ENCODE measurements at places on chromosomes 4 and X.

DNA sequence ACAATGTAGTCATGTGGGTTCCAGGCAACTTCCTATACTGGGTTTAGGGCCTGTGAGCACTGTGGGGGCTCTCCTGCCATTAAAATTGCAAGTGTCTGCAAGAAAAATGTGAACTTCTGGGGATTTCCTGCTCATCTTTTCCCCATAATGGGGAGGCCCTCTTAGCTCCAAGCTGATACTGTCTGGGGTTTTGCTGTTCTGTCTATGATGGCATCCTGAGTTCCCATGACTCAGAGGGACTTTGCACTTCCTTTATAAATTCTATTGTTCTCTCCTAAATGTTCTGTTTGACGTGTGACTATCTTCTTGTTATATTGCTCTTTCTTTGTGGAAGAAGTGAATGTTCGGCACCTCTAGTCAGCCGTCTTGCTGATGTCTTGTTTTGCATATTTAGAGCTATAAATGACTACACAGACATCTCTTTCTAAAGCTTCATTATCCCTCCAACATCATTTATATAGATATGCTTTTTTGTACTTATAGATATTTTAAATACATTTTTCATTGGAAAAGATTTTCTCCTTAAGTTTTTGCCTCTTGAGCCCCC lies 465.8 kb downstream of the NAF1 start:
- no peak for DNase-seq

GRCh38 chr4:124262211-124263179 lies 450.0 kb downstream of the ANKRD50 start:
- DNase-seq: peak; percentile 0

DNA sequence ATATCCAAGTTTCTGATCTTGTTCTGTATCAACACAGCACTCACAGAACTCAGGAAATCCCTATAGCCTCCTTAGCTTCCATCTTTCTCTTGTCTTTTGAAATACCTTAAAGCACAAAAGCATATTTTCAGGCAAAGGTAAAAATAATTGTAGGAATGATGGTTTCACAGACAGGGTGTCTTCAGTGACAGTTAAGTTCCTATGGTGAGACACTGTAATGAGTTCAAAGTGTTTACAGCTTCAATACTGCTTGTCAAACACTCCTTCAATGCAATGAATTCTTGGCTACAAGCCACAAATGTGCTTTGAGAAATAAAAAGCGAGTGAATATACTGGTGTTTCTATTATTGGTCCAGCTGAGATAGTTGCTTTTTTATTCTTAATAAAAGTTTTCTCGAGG lies 466.0 kb downstream of the DMD start:
- no peak for DNase-seq

DNA sequence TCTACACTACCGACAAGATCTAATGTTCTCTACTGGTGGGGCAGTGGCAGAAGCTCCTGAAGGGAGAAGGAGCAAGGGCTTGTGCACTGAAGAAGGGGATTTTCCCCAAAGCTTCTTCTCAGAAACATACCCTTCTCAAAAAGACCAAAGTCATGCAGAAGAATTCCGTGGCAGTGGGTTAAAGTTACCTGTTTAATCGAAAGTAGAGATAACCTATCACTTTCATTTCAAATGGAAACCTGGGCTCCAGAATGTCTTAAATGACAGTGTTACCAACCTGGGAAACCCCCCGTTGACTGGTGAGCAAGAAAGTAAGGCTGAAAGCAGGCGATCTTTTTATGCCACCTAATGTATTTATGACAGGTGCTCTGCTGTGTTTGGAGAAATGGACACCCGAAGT lies 92.5 kb upstream of the TEX13D start:
- no peak for DNase-seq

- DNase-seq: no peak
These were observed 121.1 kb upstream of the SLC4A4 start for GRCh38 chr4:71217688-71218087.

- DNase-seq: no peak
These were observed 76.1 kb downstream of the LRBA start for GRCh38 chr4:150938873-150939499.

DNA sequence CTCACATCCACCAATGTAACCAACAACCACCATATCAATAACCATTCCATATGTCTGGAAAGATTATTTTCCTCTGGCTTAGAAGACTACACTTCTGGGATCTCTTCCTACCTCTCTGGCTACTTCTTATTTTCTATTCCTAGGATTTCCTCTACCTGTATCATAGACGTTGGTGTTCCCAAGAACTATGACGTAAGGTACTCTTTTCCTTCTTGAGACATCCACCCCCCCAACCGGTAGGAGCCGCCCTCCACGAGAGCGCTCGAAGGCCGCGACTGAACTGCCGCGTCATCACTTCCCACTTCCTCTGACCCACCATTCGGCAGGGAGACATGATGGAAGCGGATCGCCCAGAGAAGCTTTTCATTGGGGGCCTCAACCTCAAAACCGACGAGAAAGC lies at the start of gene RBMXL3:
Gene RBMXL3 (plus strand): TSS at position 301 of the 400 bp plus-strand sequence. CDS start 32 bp downstream, at position 333.
- no peak for DNase-seq

DNA sequence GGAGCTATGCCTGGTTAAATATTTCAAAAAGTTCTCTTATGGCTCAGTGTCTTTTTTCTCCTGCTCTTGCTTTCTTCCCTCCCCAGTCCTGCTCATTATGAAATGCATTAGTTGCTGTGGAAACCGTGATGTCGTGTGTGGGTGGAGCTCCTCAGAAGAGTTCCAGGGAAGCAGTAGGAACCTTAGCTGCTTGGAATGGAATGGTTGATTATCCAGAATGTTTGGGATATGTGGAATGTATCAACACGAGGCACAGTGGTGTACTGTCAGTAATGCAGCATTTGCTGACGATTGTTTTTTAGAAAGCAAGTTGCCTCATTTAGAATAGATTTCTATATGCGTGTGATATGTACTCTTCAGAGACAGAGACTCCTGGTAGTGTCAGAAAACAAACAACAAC lies 333.2 kb downstream of the ARHGAP10 start:
- DNase-seq: no peak

DNA sequence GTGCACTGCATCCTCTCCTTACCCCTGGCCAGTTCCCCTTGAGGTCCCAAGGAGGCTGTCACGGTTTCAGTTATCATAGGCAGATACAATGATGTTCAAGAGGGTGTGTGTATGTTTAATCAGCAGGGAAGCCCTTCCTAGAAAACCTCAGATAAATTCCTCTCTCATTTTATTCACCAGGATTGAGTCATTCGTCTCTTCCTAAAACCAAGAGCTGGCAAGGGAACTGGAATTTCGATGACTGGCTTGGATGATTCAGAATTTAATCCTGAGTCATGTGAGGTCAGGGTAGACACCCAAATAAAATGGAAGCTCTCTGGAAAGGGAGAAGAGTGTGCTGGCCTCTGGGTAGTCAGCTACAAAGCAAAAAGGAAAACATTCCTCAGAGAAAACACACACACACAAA lies 106.2 kb upstream of the RAPGEF2 start:
- DNase-seq: no peak

DNA sequence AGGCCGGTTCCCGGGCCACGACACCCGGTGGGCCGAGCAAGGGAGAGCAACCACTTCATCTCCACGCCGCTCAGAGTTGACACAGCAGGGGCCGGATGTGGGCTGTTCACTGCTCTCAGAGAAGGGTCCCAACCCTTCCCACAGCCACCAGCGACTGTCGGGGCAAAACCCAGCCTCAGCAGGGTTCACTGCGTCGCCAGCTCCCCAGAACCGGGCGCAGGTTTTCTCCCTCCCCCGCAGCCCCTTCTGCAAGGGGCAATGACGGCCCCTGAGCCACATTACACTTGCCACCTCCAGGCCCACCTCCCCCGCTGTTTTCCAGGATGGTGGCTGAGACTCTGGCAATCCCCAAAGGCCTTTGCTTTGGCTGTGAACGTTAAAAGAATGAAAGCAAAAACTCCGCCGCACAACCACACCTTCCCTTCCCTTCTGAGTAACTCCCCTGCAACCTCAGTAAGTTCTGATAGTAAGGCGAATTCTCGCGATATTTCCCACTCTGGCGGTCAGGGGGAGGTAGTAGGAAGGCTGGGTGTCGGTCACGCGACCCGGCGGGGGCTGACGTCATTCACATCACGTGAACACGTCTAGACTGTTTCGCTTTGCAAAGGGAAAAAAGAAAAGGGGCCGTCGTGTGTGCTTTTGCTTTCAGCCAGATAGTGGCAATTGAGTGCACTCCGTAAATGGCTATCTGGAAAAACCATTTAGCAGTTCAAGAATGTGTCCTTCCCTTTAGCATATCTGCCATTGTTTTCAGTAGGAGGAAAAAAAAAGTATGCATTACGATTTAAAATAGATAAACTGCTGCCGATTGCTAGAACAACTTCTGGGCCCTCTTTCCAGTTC lies 869 bp upstream of the CAMK2D start:
- DNase-seq: peak; percentile 100

DNA sequence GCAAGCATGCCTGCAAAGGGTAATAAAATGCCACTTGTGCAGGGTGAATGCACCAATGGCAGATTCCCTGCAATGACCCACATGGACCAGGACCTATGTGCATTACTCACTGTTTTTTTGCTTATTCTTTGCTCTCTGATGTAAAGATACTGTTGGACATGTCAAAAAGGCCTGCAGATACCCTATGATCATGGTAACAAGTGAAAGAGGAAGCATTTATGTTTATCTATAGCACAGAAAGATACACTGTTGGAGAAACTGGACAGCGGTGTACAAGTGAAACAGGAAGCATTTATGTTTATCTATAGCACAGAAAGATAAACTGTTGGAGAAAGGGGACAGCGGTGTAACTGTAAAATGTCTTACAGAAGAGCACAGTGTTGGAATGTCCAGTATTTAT lies 127.5 kb downstream of the PAPSS1 start:
- no peak for DNase-seq

- no peak for DNase-seq
These were observed 41.9 kb upstream of the PARM1 start for GRCh38 chr4:74891037-74891436.

DNA sequence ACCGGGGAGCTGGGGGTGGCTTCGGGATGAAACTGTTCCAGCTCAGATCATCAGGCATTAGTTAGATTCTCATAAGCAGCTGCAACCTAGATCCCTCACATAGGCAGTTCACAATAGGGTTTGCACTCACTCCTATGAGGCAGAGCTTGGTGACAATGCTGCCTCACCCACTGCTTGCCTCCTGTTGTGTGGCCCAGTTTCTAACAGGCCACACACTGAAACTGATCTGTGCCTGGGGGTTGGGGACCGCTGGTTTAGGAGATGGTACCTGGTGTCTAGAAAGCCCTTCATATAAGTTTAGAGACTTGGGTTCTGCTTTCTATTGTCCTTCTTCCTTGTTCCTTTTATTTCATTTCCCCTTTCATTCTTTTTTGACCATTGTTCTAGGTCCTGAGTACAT lies 234.2 kb downstream of the FRAS1 start:
- DNase-seq: no peak

- DNase-seq: no peak
These were observed 202.3 kb downstream of the PARM1 start for GRCh38 chr4:75135068-75135825.

- DNase-seq: no peak
These were observed 51.4 kb downstream of the RAB40A start for GRCh38 chrX:103467887-103468286.

DNA sequence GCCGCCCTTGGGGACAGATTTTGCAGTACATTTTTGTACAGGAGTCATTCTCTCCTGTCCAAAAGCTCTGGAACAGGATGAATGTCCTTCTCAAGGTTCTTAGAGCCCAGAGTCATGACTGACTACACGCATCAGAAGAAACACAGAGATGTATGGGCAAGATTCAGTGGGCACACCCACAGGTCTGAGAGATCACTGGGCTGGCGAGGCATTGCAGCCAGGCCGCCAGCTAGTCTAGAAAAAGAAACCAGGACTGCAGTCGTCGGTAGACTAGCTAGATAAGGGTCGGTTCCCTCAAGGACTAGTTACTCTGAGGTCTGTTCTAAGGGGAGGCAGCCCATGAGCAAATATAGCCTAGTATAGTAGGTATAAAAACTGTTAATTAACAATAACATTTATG lies 19.8 kb downstream of the GBA3 start:
- DNase-seq: no peak

- DNase-seq: no peak
These were observed 1.5 kb upstream of the UGT2A3 start for GRCh38 chr4:68953056-68953596.

GRCh38 chrX:72304877-72305276 lies 837 bp downstream of the CITED1 start:
- DNase-seq: no peak

DNA sequence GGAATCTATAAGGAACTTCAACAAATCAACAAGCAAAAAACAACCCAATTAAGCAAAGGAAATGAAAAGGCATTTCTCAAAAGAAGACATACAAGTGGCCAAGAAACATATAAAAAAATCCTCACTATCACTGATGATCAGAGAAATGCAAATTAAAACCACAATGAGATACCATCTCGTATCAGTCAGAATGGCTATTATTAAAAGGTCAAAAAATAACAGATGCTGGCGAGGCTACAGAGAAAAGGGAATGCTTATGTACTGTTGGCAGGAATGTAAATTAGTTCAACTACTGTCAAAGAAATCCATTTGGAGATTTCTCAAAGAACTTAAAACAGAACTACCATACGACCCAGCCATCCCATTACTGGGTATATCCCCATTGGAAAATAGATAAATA lies 292.4 kb upstream of the FAT1 start:
- DNase-seq: no peak

DNA sequence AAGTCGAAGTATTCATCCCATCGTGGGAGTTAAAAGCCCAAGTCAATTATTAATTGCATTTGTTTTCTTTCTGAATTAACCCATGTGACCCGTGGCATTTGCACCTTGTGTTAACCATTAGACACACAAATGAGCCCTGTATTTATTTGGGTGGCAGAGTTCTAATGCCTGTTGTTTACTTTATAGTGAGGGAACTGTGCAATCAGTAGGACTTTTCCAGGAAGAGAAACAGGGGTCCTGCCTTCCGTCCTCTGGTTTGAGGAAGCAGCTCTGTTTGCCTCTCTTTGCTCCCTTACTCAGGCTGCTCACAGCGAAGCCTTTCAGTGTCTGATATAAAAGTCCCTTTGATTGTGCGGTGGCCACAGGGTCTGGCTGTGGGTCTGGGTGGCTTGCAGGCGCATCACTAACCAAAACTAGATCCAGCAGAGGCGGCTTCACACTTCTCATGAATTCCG lies 263.6 kb downstream of the PTTG2 start:
- DNase-seq: no peak

DNA sequence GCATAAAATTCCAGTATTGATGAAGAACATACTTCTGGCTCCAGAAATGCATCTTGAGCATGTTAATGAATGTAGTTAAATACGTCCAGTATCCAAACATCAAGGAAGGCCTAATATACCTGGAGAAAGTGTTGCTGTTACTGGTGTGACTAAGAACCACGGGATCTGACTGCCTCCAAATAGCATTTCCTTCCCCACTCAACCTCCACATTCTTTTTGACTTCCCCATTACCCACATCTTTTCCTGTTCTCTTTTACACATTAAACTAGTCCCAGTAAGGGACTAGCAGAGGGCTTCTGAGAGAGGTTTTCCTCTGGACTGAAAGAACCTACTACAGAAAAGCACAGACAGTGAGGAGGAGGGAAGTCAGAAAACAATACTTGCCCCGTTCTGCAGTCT lies 482.8 kb upstream of the HTR2C start:
- DNase-seq: no peak
